IPS DF 6.9 (cell line): ENCODE measurements at places on chromosomes 7 and 10.

DNA sequence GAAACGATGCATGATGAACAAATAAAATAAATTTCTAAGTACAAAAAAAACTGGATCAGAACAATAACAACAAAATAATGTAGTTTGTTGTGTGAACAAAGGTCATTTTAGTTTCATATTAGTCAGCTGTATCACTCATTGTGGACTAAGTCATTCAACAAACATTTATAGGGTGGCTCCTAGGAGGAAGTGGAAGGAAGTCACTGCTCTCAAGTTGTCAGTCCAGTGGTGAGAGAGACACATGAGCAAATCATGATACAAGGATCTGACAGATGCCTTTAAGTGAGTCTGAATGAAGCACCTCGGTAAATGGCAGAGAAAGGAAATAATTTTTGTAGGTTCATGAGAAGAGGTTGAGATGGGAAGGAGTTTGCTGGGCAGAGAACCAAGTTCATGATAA, 56.8 kb downstream of the EPDR1 start:
- no peak overlapping the region for H3K27ac ChIP-seq
- H3K4me3 ChIP-seq = no peak overlapping the region
- H3K36me3 ChIP-seq = no peaks in the 10 kb centered on the region

DNA sequence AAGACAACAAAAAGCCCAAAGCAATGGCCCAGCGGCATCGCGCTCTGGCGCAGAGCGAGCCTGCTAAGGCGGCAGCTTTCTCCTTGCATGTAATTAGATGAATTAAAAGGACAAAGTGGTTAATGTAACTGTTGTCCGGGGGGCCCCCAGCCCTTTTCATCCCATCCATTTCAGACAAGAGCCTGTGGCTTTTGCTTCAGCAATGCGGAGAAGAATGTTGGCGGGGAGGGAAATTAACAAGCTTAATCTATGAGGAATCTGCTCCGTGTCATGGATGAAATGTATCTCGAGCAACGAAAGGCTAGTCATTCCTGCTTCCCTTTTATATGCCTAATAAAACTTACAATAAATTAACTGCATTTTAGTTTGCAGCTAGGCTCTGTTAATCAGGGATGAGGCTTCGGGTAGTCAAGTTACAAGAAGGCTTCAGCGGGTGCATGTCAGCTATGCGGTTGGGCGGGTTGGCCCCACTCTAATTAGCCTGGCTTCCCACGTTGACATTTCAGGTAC, 203.3 kb downstream of the BUB3 start:
- H3K4me3 ChIP-seq = no peak overlapping the region
- no peaks in the 10 kb centered on the region for H3K27me3 ChIP-seq
- DNase-seq = no peak
- no peaks in the 10 kb centered on the region for H3K36me3 ChIP-seq
- H3K4me1 ChIP-seq = no peaks in the 10 kb centered on the region

DNA sequence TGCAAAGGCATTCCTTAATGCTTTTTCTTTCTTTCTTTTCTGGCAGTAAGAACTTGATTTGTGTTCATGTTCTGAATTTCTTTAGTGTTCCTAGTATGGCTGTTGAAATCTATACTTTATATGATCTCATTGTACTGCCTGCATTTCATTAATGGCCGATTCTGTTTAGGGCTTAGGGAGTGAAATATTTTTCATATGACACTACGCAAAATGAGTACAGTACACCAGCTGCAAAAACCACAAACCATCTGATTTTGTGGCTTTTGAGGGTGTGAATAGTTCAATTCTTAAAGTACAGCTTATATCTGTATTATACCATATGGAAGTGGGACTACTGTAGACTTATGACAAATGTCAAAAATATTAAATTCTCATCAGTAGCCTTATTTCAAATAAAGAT, 69.1 kb upstream of the FOXP2 start:
- no peak for DNase-seq
- no peak overlapping the region for H3K27ac ChIP-seq
- H3K27me3 ChIP-seq = no peaks in the 10 kb centered on the region
- H3K36me3 ChIP-seq = no peaks in the 10 kb centered on the region
- H3K4me3 ChIP-seq = no peak overlapping the region

- no peak overlapping the region for H3K27ac ChIP-seq
- no peaks in the 10 kb centered on the region for H3K36me3 ChIP-seq
- H3K27me3 ChIP-seq = no peaks in the 10 kb centered on the region
Observed at GRCh38 chr10:5692461-5693358, 8.1 kb downstream of the TASOR2 start.

GRCh38 chr10:60406182-60406581, 16.5 kb upstream of the ANK3 start:
- H3K36me3 ChIP-seq = no peaks in the 10 kb centered on the region
- H3K4me1 ChIP-seq = no peaks in the 10 kb centered on the region
- no peak overlapping the region for H3K27ac ChIP-seq
- no peaks in the 10 kb centered on the region for H3K27me3 ChIP-seq
- no peak for DNase-seq
- no peak overlapping the region for H3K4me3 ChIP-seq

- H3K27ac ChIP-seq = no peak overlapping the region
- DNase-seq = peak; percentile 54
- H3K27me3 ChIP-seq = no peaks in the 10 kb centered on the region
- no peaks in the 10 kb centered on the region for H3K36me3 ChIP-seq
- no peaks in the 10 kb centered on the region for H3K4me1 ChIP-seq
Observed at GRCh38 chr10:43461950-43462349, 25.0 kb downstream of the ZNF487 start.

GRCh38 chr10:125113691-125114371, 46.5 kb downstream of the CTBP2 start:
- H3K4me3 ChIP-seq = no peak overlapping the region
- DNase-seq = no peak
- H3K36me3 ChIP-seq = peaks cover 11% of the 10 kb centered on the region; the same call in 1 of the 2 replicates

- DNase-seq = no peak
- H3K4me1 ChIP-seq = no peaks in the 10 kb centered on the region
- no peaks in the 10 kb centered on the region for H3K36me3 ChIP-seq
- no peaks in the 10 kb centered on the region; the same call in 1 of the 2 replicates for H3K27me3 ChIP-seq
Observed at GRCh38 chr10:98340940-98341310, 72.9 kb upstream of the LOXL4 start.

DNA sequence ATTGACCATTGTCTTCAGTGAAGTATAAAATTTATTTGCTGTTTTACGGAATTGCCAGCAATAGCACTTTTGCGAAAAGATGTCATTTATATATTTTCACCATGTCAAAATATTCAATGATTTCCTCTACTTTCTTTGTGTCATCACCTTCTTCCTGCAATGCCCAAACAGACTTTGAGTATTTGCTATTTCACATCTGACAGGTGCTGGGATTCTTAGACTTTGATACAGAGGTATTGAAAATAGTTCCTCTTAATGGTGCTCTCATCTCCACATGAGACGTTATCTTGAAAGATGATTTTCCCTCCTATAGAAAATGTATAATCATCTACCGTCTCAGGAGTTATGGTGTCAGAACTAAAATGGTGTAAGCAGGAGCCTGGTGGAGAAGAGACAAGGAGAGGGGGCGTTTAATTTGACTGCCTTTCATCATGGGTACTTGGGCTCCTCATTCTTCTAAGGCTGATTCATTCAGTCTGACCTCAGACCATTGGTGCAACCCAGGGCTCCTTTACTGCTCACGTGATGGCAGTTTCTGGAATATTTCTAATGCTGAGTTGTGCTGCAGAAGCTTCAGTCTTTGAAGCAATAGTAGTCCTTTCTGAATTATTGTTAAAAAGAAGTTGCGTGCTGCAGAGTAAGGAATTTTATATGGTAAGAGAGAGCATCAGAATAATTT, 404.6 kb downstream of the PHTF2 start:
- no peaks in the 10 kb centered on the region for H3K4me1 ChIP-seq
- H3K4me3 ChIP-seq = no peak overlapping the region
- no peak for DNase-seq

DNA sequence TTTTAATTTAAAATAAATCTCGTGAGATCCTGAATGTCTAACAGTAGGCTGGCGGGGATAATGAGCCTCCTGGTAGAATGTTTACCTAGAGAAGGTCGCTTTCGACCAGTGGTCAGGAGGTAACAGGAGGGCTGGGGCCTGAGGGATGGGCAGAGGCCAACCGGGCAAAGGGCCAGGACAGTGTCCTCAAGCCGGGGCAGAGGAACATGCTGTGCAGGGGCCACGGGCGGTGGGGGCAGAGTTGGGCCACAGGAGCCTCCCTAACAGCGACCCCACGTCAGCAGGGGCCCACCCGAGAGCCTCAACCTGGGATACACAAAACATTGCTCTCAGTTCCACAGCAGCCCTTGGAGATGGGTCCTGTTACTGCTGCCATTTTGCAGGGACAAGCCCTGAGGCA, 14.5 kb downstream of the CFAP46 start:
- no peaks in the 10 kb centered on the region for H3K36me3 ChIP-seq
- H3K4me1 ChIP-seq = no peaks in the 10 kb centered on the region; the same call in 1 of the 2 replicates

- H3K4me1 ChIP-seq = no peaks in the 10 kb centered on the region
- no peaks in the 10 kb centered on the region for H3K36me3 ChIP-seq
- no peak overlapping the region for H3K4me3 ChIP-seq
- no peak for DNase-seq
- H3K27me3 ChIP-seq = no peaks in the 10 kb centered on the region
- no peak overlapping the region for H3K27ac ChIP-seq
Observed at GRCh38 chr10:87931836-87932230, 68.4 kb downstream of the PTEN start.

DNA sequence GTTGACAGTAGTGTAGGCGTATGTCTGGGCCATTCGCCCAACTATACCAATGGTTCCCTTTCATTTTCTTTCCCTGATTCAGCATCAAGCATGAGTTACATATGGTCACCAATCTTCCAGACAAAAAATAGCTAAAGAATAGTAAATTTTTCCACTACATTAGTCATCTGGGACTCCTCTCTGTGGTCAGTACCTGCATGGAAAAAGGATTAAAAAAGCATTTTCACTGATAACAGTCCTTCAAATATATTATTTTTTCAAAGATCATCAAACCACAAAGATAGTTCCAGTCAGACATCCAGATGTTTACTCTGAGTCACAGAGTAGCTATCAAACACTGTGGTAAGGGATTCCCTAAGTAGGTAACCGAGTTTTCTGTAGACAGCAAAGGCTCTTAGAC, 302.6 kb upstream of the SEMA3D start:
- H3K27me3 ChIP-seq = no peaks in the 10 kb centered on the region
- no peaks in the 10 kb centered on the region for H3K36me3 ChIP-seq
- DNase-seq = no peak
- H3K4me3 ChIP-seq = no peak overlapping the region
- H3K4me1 ChIP-seq = no peaks in the 10 kb centered on the region
- H3K27ac ChIP-seq = no peak overlapping the region

DNA sequence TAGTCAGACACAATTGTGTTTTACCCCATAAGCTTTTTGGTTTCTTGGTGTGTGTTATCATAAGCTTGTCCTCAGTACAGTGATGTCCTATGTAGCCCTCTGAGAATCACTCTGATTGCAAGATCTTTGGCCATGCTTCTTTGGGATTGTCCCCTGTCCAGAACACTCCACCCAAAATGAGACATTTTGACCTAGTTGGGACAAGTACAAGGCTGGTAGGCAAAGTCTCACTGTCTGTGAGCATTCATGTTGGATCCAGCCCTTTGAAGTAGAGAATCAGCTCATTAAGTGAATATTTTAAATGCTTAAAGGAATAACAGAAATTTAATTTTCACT, 28.9 kb upstream of the PCGF5 start:
- no peak for DNase-seq
- no peaks in the 10 kb centered on the region for H3K27me3 ChIP-seq
- H3K4me1 ChIP-seq = no peaks in the 10 kb centered on the region; the same call in 1 of the 2 replicates

DNA sequence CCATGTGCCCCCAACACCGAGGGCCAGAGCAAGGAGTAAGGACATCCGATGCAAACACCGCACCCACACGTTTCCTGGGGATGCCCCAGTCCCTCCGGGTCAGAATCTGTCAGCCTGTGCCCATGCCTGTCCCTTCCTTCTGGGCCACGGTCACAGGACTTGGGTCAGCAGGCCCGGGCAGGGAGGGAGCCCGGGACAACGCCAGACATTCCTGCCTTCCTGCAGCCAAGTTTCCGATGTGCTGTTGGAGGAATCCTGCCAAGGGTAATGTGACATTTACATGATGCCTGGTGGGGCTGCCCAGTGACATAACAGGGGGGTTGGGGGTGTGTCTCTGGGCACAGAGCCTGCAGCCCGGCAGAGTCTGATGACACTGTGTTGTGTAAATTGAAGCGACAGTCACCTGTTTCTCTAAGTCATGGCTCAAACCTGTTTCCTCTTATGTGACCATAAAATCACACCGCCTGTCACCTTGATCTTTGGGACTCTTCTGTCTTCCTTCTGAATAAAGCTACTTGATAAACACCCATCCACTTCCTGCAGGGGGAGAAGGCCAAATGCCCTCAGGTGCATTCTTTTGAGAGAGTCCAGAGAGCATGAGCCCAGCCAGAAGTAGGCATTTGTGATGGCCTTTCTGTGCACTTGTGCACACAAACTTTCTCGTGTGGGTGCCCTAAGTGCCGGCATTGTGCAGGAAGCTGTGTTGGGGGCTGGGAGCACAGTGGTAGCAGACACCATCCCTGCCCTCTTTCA, 175.3 kb upstream of the RHEB start:
- H3K27ac ChIP-seq = no peak overlapping the region
- H3K27me3 ChIP-seq = no peaks in the 10 kb centered on the region
- no peaks in the 10 kb centered on the region for H3K36me3 ChIP-seq
- peaks cover 11% of the 10 kb centered on the region for H3K4me1 ChIP-seq
- no peak for DNase-seq

- no peak overlapping the region for H3K4me3 ChIP-seq
- H3K4me1 ChIP-seq = no peaks in the 10 kb centered on the region
- no peaks in the 10 kb centered on the region for H3K36me3 ChIP-seq
- no peaks in the 10 kb centered on the region; the same call in 1 of the 2 replicates for H3K27me3 ChIP-seq
- no peak overlapping the region for H3K27ac ChIP-seq
- DNase-seq = no peak
Observed at GRCh38 chr7:108802650-108803049, 233.0 kb downstream of the DNAJB9 start.

DNA sequence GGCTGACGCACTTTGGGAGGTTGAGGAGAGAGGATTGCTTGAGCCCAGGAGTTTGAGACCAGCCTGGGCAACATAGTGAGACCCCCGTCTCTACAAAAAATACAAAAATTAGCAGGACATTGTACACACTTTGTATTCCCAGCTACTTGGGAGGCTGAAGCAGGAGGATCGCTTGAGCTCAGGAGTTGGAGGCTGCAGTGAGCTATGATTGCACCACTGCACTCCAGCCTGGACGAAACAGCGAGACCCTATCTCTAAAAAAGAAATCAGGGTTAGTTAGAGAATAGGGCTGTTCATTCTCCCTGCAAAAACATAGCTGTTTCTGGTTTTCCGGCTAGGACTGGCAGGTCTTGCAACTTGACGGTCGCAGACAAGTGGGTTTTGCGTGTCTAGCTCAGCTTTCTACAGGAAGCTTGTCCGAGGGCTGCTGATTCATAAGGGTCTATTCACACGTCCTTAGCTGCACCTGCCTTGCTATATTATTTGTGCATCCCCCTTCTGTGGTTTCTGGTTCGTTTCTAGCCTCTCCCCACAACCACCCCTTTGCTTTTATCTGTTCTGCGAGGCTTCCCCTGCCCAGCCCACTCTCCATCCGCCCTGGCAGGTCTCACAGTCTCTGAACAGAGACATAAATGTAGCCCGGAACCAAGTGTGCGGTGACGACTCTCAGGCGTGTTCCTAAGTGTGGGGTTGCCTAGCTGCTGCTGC, 10.7 kb downstream of the AMZ1 start:
- DNase-seq = no peak
- H3K27ac ChIP-seq = no peak overlapping the region
- no peak overlapping the region for H3K4me3 ChIP-seq
- no peaks in the 10 kb centered on the region for H3K27me3 ChIP-seq
- H3K4me1 ChIP-seq = no peaks in the 10 kb centered on the region; the same call in 1 of the 2 replicates
